NCI-H146 (cell line): ENCODE measurements at places on chromosomes 11 and 22.
A peak's percentile ranks its signal among the peaks of the same experiment; 100 is the strongest.

GRCh38 chr22:48757581-48757980, 1070.1 kb downstream of the BRD1 start:
- DNase-seq: no peak

DNA sequence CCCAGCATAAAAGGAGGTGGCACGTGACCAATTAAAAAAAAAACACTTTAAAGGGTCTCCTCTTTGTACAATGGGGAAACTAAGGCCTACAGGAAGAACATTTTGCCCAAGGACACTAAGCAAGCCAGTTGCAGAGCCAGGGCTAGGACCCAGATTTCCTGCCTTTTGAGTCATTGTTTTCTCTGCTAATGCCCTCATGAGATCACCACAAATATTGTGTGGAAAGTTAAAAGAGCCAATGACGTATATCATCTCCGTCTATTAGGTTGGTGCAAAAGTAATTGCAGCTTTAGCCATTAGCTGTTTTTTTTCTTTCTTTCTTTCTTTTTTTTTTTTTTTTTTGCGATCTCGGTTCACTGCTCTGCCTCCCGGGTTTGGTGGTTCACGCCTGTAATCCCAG, 24.1 kb upstream of the LRRC32 start:
- DNase-seq: no peak

DNA sequence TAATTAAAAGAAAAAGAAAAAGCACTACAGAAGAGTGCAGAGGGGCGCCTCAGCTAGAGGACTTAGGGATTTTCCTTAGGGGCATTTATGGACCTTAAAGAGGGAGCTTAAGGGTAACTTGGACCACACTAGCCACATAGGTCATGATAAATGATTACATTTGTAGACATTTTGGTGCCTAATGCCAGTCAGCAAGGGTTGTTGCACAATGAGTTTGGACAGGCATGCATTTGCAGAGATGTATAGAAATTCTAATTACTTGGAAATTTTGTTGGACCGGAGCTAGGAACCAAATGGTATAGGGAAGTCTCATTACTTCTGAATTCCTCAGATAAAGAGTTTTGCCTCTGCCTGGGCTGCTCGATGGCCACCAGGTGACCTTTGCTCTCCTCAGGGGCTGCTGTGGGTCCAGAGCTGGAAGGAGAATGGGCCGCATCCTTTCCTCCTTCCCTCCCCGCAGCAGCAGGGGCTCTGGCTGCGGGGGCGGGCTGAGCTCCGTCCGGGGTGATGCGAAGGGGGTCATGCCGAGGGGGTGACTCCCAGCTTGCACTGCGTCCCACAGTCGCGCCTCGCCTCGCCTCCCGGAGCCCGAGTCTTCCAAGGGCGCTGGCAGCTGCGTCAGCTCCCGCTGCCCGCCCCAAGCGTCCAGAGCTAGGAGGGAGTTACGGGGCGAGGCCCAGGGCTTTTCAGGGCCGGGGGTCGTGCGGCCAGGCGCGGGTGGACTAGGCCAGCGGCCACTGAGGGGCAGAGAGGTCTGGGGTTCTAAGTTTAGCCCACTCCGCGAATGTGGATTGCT, 20.3 kb upstream of the MALAT1 start:
- DNase-seq: no peak

DNA sequence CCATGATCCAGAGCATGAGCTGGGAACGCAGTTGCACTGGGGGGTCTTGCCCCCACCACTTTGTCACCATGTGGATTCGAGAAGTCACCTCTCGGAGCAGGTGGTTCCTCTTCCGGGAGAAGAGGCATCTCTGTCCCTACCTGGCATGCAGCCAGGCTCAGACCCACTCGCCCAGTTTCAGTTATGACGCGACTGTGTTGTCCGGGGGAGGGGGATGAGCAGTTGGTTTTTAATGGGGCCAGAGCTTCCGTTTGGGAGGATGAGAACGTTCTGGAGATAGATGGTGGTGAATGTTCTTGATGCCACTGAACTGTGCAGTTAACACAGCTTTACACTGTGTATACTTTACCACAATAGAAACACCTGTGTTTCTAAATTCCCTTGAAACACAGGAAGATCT, 41.5 kb downstream of the DHCR7 start:
- DNase-seq: peak; percentile 50

- no peak for DNase-seq
Observed at GRCh38 chr22:31192513-31192912, 19.6 kb upstream of the LIMK2 start.
